Prostate gland (tissue), 2 donors: ENCODE measurements at places on chromosomes 7 and 10. TPM values are rescaled to one million over a fixed set of nuclear protein-coding genes. Genes with fewer than 3 reads are reported as not detected.

HABP2 gene
- total RNA-seq, result not detected

WNT2 gene
- 1.1 TPM for total RNA-seq

NRCAM gene
- total RNA-seq, result 1.1 TPM

OR2A7 gene
- total RNA-seq, result 5.3 TPM

HOXA13 gene
- 19.1 TPM for total RNA-seq

SEMA3E gene
- 2.6 TPM for total RNA-seq

WNT16 gene
- 0.23 TPM for total RNA-seq

ANXA8L1 gene
- 15.0 TPM for total RNA-seq

PHKG1 gene
- total RNA-seq, result 0.82 TPM

CHRM2 gene
- total RNA-seq, result not detected

SNCG gene
- 38.5 TPM for total RNA-seq

VAX1 gene
- total RNA-seq, result not detected

SPDYE1 gene
- not detected for total RNA-seq

RBM20 gene
- total RNA-seq, result 2.8 TPM

BZW2 gene
- 31.0 TPM for total RNA-seq

CDC14C gene
- total RNA-seq, result not detected

CNNM2 gene
- 13.4 TPM for total RNA-seq

CYP3A4 gene
- not detected for total RNA-seq

KLLN gene
- total RNA-seq, result 1.1 TPM

GAD2 gene
- total RNA-seq, result 3.9 TPM
